Tibial nerve (tissue), 4 donors: ENCODE measurements at places on chromosomes 1 and 21. TPM values are rescaled to one million over a fixed set of nuclear protein-coding genes. Genes with fewer than 3 reads are reported as not detected.

The CYP4B1 gene
- total RNA-seq, result 578 TPM

The TRNAU1AP gene
- 27.9 TPM for total RNA-seq

DNA sequence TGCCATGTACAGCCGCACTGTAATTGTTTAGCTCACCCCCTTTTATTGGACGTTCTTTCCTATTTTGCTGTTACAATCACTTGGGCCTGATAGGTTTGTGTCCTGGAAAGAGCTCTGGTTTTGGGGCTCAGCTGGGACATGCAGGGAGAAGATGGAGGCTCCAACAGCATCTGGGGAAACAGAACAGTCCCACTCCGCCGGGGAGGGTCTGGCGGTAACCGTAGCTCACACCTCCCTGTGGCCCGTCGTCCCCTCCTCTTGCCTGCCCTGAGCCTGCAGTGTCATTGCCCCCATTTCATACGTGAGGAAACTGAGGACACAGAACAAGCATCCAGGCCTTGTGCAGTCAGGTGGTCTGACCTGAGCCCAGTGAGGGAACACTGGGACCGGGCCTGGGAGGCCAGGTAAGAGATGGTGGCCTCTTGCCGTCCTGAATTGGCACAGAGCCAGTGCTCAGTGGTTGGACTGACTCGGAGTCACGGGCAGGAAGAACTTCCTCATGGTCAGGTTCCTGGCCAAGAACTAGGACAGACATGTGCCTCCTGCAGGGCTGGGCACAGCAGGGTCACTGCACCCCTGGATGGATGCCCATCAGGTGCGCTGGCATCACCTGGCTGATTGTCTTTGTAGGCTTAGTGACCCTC is 41.8 kb downstream of the S100B start:
- H3K4me1 ChIP-seq, result no peaks in the 10 kb centered on the region
- H3K4me3 ChIP-seq, result no peak overlapping the region
- H3K36me3 ChIP-seq, result peaks cover 18% of the 10 kb centered on the region

The CATSPERE gene
- 1.5 TPM for total RNA-seq

DNA sequence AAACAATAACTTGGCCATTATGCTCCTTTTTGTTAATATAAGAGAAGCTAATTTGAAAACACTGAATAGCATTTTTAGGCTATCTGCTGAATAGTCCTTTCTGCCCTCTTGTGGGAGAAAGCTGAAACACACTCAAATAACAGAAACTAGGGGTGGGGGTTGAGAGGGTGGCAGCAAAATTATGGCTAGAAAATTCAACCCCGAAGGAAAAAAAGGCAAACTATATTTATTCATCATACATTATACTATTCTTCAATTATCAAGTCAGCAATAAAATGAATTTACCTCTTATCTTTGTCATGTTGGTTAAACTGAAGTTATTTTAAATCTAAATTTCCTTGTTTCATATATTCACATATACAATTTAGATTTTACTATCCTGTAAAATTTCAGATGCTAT is 255.9 kb downstream of the FAF1 start:
- no peaks in the 10 kb centered on the region for H3K4me1 ChIP-seq
- H3K27me3 ChIP-seq, result no peaks in the 10 kb centered on the region
- no peak overlapping the region for H3K4me3 ChIP-seq
- H3K27ac ChIP-seq, result no peak overlapping the region

GRCh38 chr21:29235714-29236197 is 63.0 kb upstream of the BACH1 start:
- H3K4me1 ChIP-seq, result no peaks in the 10 kb centered on the region
- H3K27ac ChIP-seq, result peak overlapping the region; percentile 3
- H3K4me3 ChIP-seq, result no peak overlapping the region
- H3K36me3 ChIP-seq, result no peaks in the 10 kb centered on the region
- H3K27me3 ChIP-seq, result no peaks in the 10 kb centered on the region
- no peak for DNase-seq

The MLLT11 gene
- total RNA-seq, result 2.7 TPM

GRCh38 chr1:228984646-228985631 is 249.7 kb downstream of the RHOU start:
- no peaks in the 10 kb centered on the region for H3K27me3 ChIP-seq
- no peak for DNase-seq
- H3K4me3 ChIP-seq, result no peak overlapping the region
- H3K27ac ChIP-seq, result no peak overlapping the region
- H3K4me1 ChIP-seq, result peaks cover 38% of the 10 kb centered on the region
- H3K36me3 ChIP-seq, result no peaks in the 10 kb centered on the region

DNA sequence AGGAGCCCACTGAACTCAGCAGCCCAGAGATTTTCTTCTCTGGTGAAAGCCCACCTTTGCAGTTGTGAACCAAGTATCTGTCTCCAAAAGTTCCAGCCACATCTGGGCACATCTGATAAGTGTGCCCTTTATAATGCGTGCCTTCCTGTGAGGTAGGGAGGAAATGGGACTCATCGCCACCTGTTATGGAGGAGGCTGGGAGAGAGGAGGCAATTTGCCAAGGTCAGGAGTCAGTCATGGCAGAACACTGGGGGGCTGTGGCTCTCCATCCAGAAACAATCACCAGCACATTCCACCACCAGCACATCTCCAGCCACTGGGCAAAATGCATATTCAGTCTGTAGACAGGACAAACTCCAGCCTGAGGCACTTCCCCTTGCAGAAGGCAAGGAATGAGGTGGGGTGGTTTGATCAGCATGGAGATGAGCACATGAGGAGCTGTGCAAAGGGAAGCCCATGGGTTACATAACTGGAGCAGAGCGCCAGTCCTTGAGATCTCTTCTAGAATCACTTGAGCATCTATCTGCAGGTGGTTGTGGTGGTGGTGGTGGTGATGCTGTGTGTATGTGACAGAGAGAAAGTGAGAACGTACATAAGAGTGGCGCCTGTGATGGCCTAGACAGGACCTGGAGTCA is 15.0 kb upstream of the LEMD1 start:
- H3K4me3 ChIP-seq, result no peak overlapping the region
- H3K36me3 ChIP-seq, result no peaks in the 10 kb centered on the region
- peaks cover 31% of the 10 kb centered on the region for H3K27me3 ChIP-seq
- H3K4me1 ChIP-seq, result no peaks in the 10 kb centered on the region
- no peak overlapping the region for H3K27ac ChIP-seq

GRCh38 chr1:30123896-30124295 is 599.5 kb downstream of the MATN1 start:
- H3K4me3 ChIP-seq, result no peak overlapping the region
- H3K36me3 ChIP-seq, result no peaks in the 10 kb centered on the region
- H3K27ac ChIP-seq, result no peak overlapping the region
- no peaks in the 10 kb centered on the region for H3K4me1 ChIP-seq

GRCh38 chr1:216902669-216903381 is 179.6 kb upstream of the ESRRG start:
- no peaks in the 10 kb centered on the region for H3K36me3 ChIP-seq
- H3K4me3 ChIP-seq, result no peak overlapping the region
- H3K27ac ChIP-seq, result peak overlapping the region; percentile 76
- no peak for DNase-seq

GRCh38 chr21:42570841-42571387 is 57.3 kb downstream of the SLC37A1 start:
- DNase-seq, result no peak
- no peaks in the 10 kb centered on the region for H3K27me3 ChIP-seq
- H3K4me1 ChIP-seq, result no peaks in the 10 kb centered on the region
- H3K36me3 ChIP-seq, result no peaks in the 10 kb centered on the region

The SCNM1 gene
- 32.4 TPM for total RNA-seq

The RLF gene
- total RNA-seq, result 20.7 TPM

GRCh38 chr21:17979763-17980162 is 160.6 kb upstream of the C21orf91 start:
- H3K4me1 ChIP-seq, result no peaks in the 10 kb centered on the region
- no peak overlapping the region for H3K27ac ChIP-seq
- no peak overlapping the region for H3K4me3 ChIP-seq

- peaks cover 44% of the 10 kb centered on the region for H3K4me1 ChIP-seq
- H3K27ac ChIP-seq, result no peak overlapping the region
- DNase-seq, result no peak
- H3K4me3 ChIP-seq, result no peak overlapping the region
These were observed 47.9 kb downstream of the AGPAT3 start for GRCh38 chr21:43912910-43913309.

The ELAVL4 gene
- not detected for total RNA-seq

DNA sequence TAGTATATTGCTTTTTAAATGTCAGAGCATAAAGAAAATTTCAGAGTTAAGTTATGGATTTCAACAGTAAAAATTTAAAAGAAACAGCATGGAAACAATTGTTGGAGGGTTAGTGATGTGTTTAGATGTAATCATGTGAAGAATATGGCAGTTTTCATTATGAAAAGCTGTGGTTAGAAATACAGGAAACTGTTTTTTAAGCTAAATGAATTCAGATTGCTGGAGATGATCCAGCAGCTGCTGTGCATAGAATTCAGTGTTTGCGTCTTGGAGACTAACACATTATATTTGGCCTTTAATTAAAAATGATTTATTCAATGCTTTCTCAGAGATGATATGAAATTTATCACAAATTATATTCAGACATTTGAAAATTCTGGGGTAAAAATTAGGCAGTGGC is 273.6 kb upstream of the LRRC7 start:
- H3K36me3 ChIP-seq, result no peaks in the 10 kb centered on the region
- no peaks in the 10 kb centered on the region for H3K27me3 ChIP-seq
- H3K4me3 ChIP-seq, result no peak overlapping the region

DNA sequence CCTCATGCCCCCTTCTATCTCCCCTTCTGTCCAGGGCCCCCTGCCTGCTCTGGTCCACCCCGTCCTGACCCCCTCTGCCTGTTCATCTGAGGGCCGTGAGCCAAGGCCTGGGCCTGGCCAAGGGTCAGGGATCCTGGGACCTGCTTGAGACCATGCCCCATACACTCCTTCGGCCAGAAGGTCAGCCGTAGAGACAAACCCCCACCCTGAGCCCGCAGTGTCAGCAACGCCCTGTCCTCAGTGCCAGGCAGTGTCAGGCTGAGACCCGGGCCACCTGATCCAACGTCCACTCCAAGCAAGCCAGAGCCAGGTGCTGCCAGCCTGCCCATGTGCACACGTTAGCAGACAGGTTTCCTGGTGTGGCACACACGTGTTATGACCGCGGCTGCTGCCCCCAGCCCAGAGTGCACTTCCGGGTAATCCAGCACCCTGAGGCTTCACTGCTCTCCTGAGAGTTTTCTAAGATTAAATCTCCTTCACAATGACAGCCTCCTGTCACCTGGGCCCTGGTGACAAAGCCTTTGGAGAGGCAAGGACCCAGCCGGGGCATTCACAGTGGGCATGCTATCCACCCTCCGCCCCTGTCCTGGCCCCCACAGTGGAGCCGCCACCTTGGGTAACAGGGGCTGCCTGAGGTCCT is 10.1 kb upstream of the SAMD11 start:
- no peak overlapping the region for H3K4me3 ChIP-seq
- no peak for DNase-seq
- H3K4me1 ChIP-seq, result no peaks in the 10 kb centered on the region
- no peaks in the 10 kb centered on the region for H3K36me3 ChIP-seq

The CYP4A11 gene
- total RNA-seq, result not detected

GRCh38 chr1:54885807-54886723 is 930 bp downstream of the DHCR24 start:
- H3K36me3 ChIP-seq, result peaks cover 25% of the 10 kb centered on the region
- no peak overlapping the region for H3K27ac ChIP-seq
- no peaks in the 10 kb centered on the region for H3K4me1 ChIP-seq
- peak overlapping the region; percentile 69 for H3K4me3 ChIP-seq
- DNase-seq, result no peak

The GNG12 gene
- total RNA-seq, result 69.9 TPM

The RASAL2 gene
- total RNA-seq, result 43.5 TPM
